ENCODE measurements at places on chromosomes 4 and X.

GRCh38 chrX:131626681-131627296, 82.9 kb downstream of the OR13H1 start:
- DNase-seq = no peak

- DNase-seq = no peak
Measured at GRCh38 chr4:140816806-140817510, 60.8 kb upstream of the TBC1D9 start.

GRCh38 chr4:48907706-48908477, 1.3 kb upstream of the OCIAD2 start:
- DNase-seq = no peak

DNA sequence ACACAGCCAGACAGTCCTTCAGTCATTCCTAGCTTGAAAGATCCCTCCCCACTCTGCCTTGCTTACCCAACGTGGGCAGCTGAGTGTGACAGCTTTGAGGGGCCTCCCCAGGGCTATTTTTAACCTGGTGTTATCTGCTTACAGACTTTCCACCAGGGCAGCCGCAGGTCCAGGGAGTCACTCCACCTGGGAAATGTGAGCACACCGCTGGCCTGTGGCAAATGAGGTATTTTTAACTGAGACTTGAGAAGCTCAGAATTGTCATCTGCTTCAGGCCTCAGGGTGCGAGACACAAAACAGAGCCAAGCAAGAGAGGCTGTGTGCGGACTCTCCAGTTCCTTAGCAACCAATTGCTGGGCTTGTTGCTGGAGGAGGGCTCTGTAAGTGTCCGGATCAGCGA, 13.0 kb downstream of the CORIN start:
- DNase-seq = no peak

DNA sequence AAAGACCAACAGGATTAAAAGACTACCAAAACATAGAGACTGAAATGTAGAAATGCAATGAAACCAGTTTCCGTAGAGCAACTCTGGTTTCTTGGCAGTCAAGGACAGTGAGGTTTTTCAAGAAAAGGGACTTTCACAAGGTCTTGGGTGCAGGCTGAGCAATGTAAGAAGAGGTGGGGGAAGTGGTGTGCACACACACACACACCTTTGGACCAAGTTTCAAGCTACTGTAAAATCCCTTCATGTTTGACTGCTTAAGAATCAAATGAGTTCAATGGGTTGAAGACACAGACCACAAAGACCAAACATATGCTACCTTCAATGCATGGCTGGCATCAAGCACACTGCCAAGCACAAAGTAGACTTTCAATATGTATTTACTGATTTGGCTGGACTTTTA, 17.8 kb upstream of the MCF2 start:
- DNase-seq = no peak

DNA sequence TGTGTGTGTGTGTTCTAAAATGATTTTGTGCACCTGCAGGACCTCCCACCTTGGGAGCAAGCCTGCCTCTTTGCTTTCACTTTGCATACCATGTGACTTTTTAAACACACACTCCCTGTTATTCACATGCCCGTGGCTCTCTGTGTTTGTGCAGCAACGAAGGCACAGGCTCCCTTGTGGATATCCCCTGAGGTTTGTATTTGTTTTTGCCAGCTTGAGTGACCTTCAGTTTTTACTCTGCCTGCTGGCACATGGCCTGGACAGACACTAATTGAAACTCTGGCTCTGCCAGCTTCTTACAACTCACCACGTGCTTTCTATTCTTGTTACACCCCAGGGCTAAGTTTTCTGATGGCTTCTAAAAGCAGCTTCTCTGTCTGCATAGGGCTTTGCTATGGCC, 885.8 kb downstream of the SH3BGRL start:
- no peak for DNase-seq

GRCh38 chr4:177987896-177988295, 545.7 kb upstream of the AGA start:
- DNase-seq = no peak

DNA sequence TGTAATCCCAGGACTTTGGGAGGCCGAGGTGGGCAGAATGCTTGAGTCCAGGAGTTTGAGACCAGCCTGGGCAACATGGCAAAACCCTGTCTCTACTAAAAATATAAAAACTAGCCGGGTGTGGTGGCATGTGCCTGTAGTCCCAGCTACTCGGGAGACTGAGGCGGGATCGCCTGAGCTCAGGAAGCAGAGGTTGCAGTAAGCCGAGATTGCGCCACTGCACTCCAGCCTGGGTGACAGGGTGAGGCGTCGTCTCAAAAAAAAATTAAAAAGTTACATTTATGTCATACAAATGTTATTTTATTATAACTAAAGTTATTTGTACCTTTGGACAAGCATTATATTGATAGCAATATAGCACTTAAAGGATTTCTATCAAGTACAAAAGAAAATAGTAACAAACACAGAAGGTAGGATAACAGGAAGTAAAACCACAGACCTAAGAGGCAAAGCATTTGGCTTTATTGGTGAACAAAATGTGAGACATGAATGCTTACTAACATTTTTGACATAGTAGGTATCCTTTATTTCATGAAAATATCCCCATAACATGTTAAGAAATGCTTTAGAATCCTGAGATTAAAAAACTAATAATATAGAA, 51.5 kb downstream of the TMEM165 start:
- DNase-seq = no peak

GRCh38 chr4:140044337-140044902, 109.6 kb downstream of the MAML3 start:
- DNase-seq = no peak

GRCh38 chrX:25206778-25207177, 191.0 kb upstream of the ARX start:
- no peak for DNase-seq

- DNase-seq = no peak
Measured at GRCh38 chr4:9792381-9792780, 10.9 kb downstream of the DRD5 start.

DNA sequence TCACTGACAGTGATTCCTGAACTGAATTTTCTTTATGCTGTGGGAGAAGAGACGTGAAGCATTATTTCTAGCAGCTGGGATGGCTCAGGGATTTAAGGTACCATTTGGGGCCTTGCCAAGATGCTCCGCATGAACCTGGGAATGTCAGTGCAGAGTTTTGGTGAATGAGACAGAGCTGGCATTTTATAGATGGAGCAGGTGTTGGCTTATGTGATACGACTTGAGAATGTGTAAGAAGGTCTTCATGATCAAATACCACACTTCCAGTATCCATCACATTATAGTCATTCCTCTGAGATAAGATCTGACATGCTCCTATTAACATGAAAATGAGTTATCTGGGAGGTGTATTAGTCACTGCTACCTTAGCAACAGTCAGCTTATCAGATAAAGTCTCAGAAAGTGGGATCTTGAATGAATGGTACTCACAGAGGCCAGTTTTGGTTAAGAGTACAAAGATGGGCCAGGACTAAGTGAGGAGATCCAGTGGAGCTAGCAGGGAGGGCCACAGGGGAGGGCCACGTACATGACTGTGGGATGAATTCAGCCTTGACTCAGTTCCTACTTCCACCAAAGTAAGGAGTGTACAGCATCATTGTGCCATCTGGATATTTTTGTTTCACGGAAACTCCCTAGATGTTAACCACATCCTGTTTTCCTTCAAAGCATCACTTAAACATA, 116.7 kb downstream of the SPCS3 start:
- no peak for DNase-seq

DNA sequence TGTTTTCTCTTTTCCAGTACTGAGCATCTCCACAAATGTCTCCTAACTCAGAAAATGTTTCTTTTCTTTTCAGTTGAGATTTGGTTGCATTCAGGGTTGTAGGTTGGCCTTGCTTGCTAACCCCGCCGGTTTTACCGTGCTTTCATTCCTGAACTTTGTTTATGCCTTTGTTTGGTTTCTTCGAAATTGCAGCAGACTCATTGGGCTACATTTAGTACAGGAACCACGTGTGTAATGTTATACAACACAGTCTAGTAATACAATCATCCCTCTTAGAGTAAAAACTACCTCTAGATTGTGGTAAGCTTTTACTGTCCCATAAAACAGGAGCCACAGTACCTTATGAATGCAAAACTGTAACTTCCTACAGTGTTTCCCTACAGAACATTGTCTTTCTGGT, 57.9 kb downstream of the CCKAR start:
- no peak for DNase-seq

GRCh38 chrX:128458888-128459287, 406.7 kb upstream of the ACTRT1 start:
- DNase-seq = no peak

DNA sequence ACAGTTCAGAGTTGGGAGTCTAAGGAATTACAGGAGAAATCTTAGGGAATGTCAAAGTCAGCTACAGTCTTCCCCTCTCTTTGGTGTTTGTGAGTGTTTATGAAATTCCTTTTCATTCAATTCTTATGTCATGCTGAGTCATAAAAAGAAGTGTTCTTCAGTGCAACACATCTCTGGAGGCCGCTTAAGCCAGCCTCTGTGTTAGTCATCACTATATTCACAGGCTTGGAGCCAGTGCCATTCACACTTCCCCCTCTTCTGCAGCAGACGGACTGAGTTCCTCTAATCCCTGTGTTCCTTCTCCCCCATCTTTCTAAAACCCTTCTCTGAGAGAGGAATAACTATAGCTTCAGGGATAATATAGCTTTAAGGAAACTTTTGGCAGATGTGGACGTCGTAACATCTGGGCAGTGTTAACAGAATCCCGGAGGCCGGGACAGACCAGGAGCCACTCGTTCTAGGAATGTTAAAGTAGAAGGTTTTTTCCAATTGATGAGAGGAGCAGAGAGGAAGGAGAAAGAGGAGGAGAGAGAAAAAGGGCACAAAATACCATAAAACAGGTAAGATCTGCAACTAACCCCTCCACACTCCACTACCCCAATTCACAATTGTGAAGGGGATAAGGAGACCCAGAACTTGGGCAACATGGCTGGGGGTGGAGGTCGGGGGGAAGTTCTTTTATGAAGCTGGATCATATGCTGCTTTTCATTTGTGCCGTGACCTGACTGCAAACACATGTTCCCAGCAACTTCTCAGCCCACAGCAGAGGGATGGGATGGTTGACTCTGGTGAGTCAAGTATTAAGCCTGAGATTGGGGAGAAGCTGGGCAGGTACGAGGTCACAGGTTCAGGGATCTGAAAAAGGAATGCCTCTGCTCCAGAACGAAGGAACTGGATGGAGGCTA, at the start of gene SRPX2:
TSS of gene SRPX2 (plus strand) at position 244 of the 905 bp plus-strand sequence. CDS start 2,124 bp downstream, outside the sequence.
- DNase-seq = no peak

DNA sequence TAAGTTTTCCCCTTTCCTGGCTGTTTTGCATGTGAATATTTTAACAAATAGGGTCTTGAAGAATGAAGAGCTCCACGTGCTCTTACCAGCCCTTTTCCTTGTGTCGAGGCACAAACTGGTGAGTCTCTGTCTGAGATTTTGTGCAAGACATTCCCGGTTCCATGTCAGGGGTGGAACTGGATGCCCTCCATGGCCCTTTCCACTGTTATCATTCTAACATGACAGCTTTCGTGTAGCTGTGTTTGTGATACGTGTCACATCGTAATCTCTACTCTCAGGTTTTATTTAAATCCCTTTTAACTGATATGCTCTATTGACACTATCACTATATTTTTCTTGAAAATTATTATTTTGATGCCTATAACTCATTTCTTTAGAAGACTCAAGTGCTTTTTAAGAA, 130.4 kb downstream of the SORBS2 start:
- DNase-seq = no peak

DNA sequence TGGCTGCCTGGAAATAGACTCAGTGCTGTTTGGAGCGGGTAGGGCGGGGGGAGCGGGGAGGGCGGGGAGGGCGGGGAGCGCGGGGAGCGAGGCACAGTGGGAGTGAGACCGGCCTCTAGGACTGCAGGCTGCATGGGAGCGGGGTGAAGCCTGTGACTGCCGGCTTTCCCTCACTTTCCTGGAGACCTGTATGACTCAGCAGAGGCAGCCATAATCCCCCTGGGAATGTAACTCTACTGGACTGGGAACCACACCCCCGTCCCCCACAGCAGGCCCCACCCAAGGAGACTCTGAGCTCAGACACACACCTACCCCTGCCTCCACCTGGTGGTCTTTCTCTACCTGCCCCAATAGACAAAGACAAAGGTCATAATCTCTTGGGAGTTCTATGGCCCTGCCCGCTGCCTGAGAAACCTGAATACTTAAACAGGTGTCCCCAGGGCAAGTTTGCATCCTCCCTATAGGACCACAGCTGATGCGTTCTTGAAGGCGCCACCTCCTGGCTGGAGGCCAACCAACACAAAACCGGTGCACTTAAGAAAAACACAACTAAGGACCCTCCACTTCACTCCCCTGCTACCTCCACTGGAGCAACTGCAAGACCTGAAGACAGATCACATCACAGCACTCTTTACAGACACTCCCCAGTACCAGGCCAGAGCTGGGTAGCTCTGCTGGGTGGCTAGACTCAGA, 18.0 kb downstream of the HDAC8 start:
- no peak for DNase-seq

DNA sequence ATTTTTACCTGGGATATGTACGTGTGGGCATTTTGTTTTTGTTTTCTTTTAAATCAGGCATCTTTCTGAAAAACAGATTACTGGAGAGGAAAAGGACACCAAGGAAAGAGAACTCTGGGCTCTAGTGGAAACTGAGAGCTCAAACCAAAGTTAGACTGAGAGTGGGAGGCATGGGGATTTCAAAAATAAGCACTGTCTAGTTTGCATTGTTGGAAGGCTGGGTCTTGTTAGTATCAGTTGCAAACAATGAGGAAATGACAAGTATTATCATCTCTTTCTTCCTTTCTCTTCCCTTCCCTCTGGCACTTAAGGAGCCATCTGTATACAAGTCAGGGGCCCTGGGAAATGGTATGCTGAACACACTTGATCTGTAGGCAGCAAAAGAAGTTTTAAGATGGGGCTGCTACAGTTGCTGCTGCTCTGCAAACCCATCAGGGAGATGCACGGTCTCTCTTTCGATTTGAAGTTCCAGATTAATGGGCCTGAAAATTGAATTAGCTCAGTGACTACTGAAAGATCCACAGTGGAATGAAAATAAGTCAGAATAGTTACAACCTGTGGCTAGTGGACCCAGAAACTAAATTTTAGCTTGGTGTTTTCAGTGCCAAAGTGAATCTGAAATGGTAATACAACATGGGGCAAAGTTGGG, 48.0 kb upstream of the GRXCR1 start:
- no peak for DNase-seq

- no peak for DNase-seq
Measured at GRCh38 chrX:71493111-71493613, 39.7 kb upstream of the OGT start.

- no peak for DNase-seq
Measured at GRCh38 chr4:184397516-184398163, 76.7 kb downstream of the IRF2 start.

DNA sequence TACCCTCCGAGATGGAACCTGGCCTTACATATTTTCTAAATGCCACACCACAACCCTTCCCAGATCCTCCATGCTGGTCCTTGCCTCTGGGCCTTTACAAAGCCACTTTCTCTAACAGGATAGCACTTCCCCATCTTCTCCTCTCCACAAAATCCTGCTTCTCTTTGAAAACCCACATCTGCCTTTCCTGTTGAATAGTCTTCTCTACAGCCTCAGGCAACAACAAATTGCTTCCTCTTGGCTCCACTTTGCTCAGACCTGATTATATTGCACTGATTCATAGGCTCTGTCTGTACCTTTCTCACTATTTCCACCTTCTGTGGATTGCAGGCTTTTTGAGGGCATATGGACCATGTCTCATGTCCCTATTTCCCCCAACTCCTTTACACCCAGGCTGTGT, 203.7 kb upstream of the MBNL3 start:
- DNase-seq = no peak

Data from activated CD4-positive, alpha-beta T cell treated with anti-CD3 and anti-CD28 coated beads for 24 hours (primary cell).